Mesothelial cell of epicardium (in vitro differentiated cells): ENCODE measurements at places on chromosomes 11 and 22.

- H3K27ac ChIP-seq: no peak overlapping the region
- H3K4me3 ChIP-seq: no peak overlapping the region
- peaks cover 38% of the 10 kb centered on the region for H3K4me1 ChIP-seq
- DNase-seq: no peak
- H3K27me3 ChIP-seq: no peaks in the 10 kb centered on the region
- H3K36me3 ChIP-seq: peaks cover 52% of the 10 kb centered on the region
Measured at GRCh38 chr11:128484172-128484571, 103.2 kb downstream of the ETS1 start.

GRCh38 chr11:65918211-65919140 lies at the start of gene C11orf68:
Gene C11orf68 (minus strand): TSS chr11:65919062. CDS start chr11:65919031, 31 bp downstream.
- H3K36me3 ChIP-seq: peaks cover 18% of the 10 kb centered on the region
- H3K27me3 ChIP-seq: no peaks in the 10 kb centered on the region
- H3K27ac ChIP-seq: peak within 1 kb of the TSS; percentile 77
- H3K4me1 ChIP-seq: peaks cover 33% of the 10 kb centered on the region

DNA sequence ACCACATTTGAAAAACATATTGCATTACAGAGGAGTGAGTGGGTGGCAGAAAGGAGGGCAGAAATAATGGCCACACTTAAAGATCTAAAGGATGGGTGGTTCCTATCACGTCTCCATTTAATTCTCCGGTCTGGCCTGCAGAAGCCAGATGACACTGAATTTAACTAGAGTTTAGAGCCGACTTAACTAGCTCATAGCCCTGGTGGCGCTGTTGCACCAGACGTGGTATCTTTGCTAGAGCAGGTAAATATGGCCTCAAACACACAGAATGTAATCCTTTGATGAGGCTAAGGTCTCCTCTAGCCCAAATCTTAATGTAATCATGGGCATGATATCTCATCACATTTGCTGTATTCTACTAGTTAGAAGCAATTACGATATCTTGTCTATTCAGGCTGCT lies 51.5 kb upstream of the GAL start:
- H3K27ac ChIP-seq: no peak overlapping the region
- peak; percentile 54 for DNase-seq
- no peaks in the 10 kb centered on the region for H3K4me1 ChIP-seq
- no peak overlapping the region for H3K4me3 ChIP-seq
- H3K36me3 ChIP-seq: no peaks in the 10 kb centered on the region

DNA sequence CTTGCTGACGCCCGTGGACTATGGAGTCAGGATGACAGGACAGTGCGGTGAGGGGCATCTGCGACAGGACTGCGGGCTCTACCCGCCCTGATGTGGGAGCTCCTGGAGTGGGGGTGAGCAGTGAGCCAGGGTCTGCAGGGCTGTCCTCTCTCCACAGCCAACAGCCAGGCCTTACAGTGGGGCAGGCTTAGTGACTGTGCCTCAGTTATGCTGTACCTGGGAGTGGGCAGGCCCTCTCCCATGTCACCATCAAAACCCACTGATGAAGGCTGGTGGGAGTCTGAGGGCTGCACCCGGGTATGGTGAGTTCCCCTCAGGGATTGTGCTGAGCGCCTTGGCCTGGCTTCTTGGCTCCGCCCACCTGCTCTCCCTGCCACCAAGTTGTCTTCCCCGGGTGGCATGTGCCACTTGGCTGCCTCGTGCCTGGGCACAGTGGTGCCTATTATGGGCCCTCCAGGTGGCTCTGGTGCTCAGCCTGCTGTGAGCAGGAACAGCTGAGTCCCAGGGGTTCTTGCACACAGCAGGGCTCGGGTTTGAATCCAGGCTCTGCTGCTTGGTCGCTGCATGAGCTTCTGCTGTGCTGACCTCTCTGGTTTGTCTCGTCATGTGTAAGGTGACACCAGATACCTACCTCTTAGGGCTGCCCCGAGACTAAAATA lies 4.1 kb upstream of the TRIOBP start:
- no peak overlapping the region for H3K27ac ChIP-seq
- no peaks in the 10 kb centered on the region for H3K27me3 ChIP-seq
- peaks cover 14% of the 10 kb centered on the region for H3K4me1 ChIP-seq
- peaks cover 24% of the 10 kb centered on the region for H3K36me3 ChIP-seq
- H3K4me3 ChIP-seq: no peak overlapping the region

GRCh38 chr22:31302537-31302936 lies 10.2 kb upstream of the PIK3IP1 start:
- no peaks in the 10 kb centered on the region for H3K4me1 ChIP-seq
- no peaks in the 10 kb centered on the region for H3K27me3 ChIP-seq
- no peak for DNase-seq
- no peak overlapping the region for H3K4me3 ChIP-seq
- no peaks in the 10 kb centered on the region for H3K36me3 ChIP-seq

DNA sequence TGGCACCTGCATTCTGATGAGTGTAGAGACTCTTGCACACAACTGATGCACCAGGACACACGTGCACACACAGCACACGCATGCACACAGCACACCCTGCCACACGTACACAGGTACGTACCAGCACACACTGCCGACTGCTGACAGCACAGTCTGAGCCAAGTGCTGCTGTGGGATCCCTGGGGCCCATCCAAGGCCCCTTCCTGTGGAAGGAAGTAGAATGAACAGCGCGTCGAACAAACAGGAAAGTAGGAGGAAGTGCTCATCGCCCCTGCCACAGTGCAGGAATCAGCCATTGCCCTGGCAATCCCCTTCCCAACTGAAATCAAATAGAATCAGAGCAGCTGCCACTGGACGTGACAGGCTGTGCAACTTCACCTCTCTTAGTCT lies 57.9 kb downstream of the CD82 start:
- H3K27ac ChIP-seq: no peak overlapping the region
- no peak overlapping the region for H3K4me3 ChIP-seq
- H3K4me1 ChIP-seq: peaks cover 24% of the 10 kb centered on the region
- no peaks in the 10 kb centered on the region for H3K27me3 ChIP-seq
- DNase-seq: no peak
- no peaks in the 10 kb centered on the region for H3K36me3 ChIP-seq
